ENCODE measurements at places on chromosomes 1 and 21. TPM values are rescaled to one million over a fixed set of nuclear protein-coding genes. Genes with fewer than 3 reads are reported as not detected.

Gene RNF223
- total RNA-seq: not detected

Gene KISS1
- total RNA-seq: not detected

Gene HLCS
- 10.1 TPM for total RNA-seq

Gene JMJD4
- 35.4 TPM for total RNA-seq

Gene TNFRSF9
- total RNA-seq: 2.5 TPM
